ENCODE measurements at places on chromosomes 1 and 21. TPM values are rescaled to one million over a fixed set of nuclear protein-coding genes. Genes with fewer than 3 reads are reported as not detected.
A peak's percentile ranks its signal among the peaks of the same experiment; 100 is the strongest.

Gene ZNF683
- not detected for total RNA-seq

Gene ANGPTL7
- 0.20 TPM for total RNA-seq

Gene LINGO4
- total RNA-seq = not detected

Gene HRNR
- not detected for total RNA-seq

Gene CR1L
- not detected for total RNA-seq

Gene MAPKAPK2
- total RNA-seq = 78.7 TPM

Gene ARHGEF11
- 52.7 TPM for total RNA-seq

Gene NBPF4
- not detected for total RNA-seq

Gene C4BPA
- not detected for total RNA-seq

Gene CFAP107
- total RNA-seq = not detected

DNA sequence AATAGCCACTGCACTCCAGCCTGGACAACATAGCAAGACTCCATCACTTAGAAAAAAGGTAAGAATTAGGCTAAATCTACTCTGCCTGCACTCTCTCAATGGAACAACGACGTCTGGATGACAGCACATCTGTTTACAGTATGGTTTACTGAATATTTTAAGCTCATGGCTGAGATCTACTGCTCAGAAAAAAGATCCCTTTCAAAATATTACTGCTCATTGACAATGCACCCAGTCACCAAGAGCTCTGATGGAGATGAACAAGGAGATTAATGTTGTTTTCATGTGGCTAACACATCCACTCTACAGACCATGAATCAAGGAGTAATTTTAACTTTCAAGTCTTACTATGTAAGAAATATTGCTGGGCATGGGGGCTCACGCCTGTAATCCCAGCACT is 58.0 kb downstream of the SLC27A3 start:
- DNase-seq = no peak
- H3K36me3 ChIP-seq = peaks cover under 1% of the 10 kb centered on the region
- peaks cover 5% of the 10 kb centered on the region for H3K4me1 ChIP-seq
- H3K27ac ChIP-seq = no peak overlapping the region

DNA sequence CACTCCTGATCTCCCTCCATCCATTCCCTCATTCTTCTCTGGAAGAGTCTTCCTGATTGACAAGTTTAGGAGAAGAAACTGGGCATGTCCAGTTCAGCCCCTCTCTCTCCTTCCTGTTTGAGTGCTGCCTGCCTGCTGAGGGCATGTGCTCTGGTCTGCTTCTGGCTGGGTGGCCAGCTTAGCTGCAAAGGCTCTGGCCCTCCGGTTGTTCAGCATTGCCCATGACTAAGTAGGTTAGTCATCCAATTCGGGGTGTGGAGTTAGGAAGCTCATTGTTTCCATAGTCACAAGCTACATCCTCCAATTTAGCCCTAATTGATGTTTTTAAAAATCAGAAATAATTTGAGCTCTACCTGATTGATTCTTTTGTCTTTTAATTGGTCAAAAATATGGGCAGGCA is 25.6 kb upstream of the PLA2G2E start:
- no peak overlapping the region for H3K27ac ChIP-seq
- no peaks in the 10 kb centered on the region for H3K36me3 ChIP-seq
- peaks cover 7% of the 10 kb centered on the region for H3K27me3 ChIP-seq
- DNase-seq = no peak
- H3K4me1 ChIP-seq = peaks cover 3% of the 10 kb centered on the region
- no peak overlapping the region for H3K4me3 ChIP-seq

- peak; percentile 61 for DNase-seq
- peak within 1 kb of the TSS; percentile 100 for H3K27ac ChIP-seq
- H3K36me3 ChIP-seq = no peaks in the 10 kb centered on the region
- H3K4me3 ChIP-seq = peak within 1 kb of the TSS; percentile 99
- peaks cover 59% of the 10 kb centered on the region for H3K4me1 ChIP-seq
Observed at GRCh38 chr1:117367046-117368025, at the start of gene MAN1A2. MAN1A2 (plus strand) TSS chr1:117367449; CDS start chr1:117368184, 735 bp downstream.

DNA sequence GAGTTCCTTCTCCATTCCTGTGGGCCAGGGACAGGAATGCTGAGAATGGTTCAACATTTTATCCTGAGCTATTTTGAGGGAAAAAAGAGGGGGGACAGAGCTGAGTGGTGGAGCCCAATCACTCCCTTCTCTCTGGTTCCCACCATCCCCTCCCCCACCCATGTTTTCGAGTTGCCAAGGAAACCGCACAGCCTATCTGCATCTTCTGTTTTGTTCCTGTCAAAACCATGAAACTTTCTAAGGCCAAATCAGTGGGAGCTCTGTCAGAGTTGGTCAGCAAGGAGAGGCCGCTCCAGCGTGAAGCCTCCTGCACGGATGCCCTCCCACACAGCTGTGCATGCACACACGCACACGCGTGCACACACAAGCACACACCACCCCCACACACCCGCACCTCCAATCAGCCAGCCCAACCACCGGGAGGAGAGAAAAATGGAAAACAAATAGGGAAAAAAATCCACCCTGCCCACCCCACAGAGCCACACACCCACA is 54.5 kb upstream of the ATP2B4 start:
- no peaks in the 10 kb centered on the region for H3K27me3 ChIP-seq
- peak; percentile 25 for DNase-seq
- peak overlapping the region; percentile 66 for H3K4me3 ChIP-seq
- peaks cover 23% of the 10 kb centered on the region for H3K4me1 ChIP-seq
- H3K36me3 ChIP-seq = no peaks in the 10 kb centered on the region
- H3K27ac ChIP-seq = peak overlapping the region; percentile 99

GRCh38 chr1:64979358-64979757 is 13.0 kb upstream of the JAK1 start:
- H3K27ac ChIP-seq = no peak overlapping the region
- no peak for DNase-seq
- no peak overlapping the region for H3K4me3 ChIP-seq
- peaks cover 9% of the 10 kb centered on the region for H3K4me1 ChIP-seq

DNA sequence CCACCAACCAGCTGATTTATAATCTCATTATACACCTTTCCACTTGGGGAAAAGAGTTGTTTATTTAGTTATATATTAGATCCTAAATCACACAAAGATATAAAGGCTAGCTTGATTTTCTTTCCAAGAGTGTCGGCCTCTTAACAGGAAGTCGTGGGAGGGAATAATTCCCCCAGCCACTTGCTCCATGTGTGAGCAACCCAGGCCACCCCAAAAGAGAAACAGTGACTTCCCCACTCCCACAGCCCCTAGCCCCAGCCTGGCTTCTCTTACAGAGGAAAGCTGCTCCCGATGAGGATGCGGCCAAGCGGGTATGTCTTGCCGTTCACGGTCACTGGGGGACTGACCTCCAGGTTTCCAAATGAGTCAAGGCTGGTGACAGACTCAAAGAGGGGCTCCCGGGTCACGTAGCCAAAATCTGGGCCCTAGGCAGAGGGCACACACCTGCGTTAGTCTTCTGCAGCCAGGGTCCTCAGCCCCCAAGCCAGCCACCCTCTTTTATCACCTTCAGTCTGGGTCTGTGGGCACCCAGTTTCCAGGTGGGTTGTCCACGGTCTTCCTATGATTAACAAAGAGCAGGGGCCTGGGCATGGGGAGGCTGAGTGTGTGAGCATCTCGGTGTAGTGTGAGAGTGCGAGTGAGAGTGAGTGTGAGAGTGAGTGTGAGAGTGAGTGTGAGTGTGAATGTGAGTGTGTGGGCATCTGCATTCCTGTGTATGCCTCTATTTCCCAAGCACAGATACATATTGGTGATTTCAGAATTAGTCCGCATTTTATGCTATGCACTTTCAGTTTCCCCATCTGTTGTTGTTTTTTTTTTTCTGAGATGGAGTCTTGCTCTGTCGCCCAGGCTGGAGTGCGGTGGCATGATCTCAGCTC is 25.4 kb upstream of the SDHB start:
- H3K4me1 ChIP-seq = no peaks in the 10 kb centered on the region
- no peaks in the 10 kb centered on the region for H3K36me3 ChIP-seq
- DNase-seq = no peak

GRCh38 chr1:7149080-7149838 is 364.0 kb downstream of the CAMTA1 start:
- H3K27me3 ChIP-seq = peaks cover 5% of the 10 kb centered on the region
- H3K4me1 ChIP-seq = peaks cover 6% of the 10 kb centered on the region
- H3K27ac ChIP-seq = no peak overlapping the region
- DNase-seq = no peak

DNA sequence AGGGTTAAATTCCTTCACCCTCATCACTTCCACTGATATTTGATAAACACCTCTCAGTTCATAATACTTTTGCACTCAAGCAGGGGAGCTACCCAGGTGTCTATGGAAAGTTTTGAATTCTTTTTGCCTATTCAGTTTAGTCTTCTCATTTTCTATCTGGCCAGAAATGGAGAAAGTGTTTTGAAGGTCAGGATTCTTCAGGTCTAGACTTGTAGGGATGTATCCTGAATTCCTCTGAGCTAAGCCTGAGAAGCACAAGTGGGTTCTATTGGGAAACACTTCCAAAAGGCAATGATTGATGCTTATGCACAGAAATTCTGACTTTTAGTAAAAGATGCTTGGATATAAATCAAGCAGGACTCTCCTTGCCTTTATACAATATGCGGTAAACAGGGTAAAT is 217.8 kb upstream of the HOOK1 start:
- H3K27ac ChIP-seq = no peak overlapping the region
- H3K27me3 ChIP-seq = no peaks in the 10 kb centered on the region
- H3K4me3 ChIP-seq = no peak overlapping the region
- DNase-seq = no peak
- peaks cover 21% of the 10 kb centered on the region for H3K4me1 ChIP-seq

DNA sequence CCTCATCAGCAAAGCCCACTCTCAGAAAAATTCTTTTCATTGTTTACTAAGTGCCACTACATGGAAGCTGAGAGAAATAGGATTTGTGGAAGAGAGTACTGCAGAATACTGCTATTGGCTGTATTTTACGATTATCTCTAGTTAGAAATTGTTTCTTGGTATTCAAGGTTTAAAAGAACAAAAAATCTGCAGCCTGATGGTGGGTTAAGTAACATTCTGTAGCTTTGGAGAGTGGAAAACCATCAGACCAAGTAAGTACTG is 27.3 kb downstream of the PTTG1IP start:
- H3K4me3 ChIP-seq = peak overlapping the region; percentile 47
- H3K36me3 ChIP-seq = peaks cover 5% of the 10 kb centered on the region
- DNase-seq = no peak
- H3K4me1 ChIP-seq = peaks cover 13% of the 10 kb centered on the region

- peak overlapping the region; percentile 16 for H3K27ac ChIP-seq
- no peaks in the 10 kb centered on the region for H3K27me3 ChIP-seq
- H3K4me1 ChIP-seq = peaks cover 52% of the 10 kb centered on the region
- DNase-seq = no peak
- peaks cover 10% of the 10 kb centered on the region for H3K36me3 ChIP-seq
Observed at GRCh38 chr1:183806125-183806524, 1.2 kb downstream of the RGL1 start.

GRCh38 chr1:33680281-33680840 is 183.5 kb upstream of the HMGB4 start:
- H3K4me3 ChIP-seq = no peak overlapping the region
- peak overlapping the region; percentile 43 for H3K27ac ChIP-seq
- no peaks in the 10 kb centered on the region for H3K36me3 ChIP-seq

DNA sequence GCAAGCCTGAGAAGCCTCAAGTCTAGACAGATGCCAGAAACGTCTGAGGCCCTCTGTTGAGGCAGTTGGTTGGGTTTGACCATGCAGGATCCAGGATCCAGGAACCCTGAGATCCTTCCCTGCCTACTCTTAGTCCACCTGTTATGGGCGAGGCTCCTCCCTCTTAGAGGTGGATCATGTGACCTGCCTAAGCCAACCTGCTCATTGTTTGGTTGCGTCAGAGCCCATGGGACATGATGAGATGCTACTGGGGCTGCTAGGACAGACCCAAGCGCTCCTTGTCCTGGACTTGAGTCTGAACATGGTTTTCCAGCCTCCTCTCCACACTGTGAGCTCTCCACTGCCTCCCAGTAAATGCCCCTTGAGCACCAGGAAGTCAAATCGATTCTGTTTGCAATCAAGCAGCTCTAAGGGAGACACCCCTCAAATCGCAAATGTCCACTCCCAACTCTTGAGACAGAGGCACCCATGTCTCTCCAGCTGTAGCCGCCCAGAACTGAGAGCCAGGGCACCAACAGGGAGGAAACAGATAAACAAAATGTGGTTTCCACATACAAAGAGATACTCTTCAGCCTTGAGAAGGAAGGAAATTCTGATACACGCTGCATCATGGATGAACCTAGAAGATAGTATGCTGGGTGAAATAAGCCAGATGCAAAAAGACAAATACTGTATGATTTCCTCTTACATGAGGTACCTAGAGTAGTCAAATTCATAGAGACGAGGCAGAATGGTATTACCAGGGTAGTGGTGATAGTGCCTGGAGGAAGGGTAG is 31.7 kb upstream of the WNT4 start:
- H3K36me3 ChIP-seq = no peaks in the 10 kb centered on the region
- H3K27ac ChIP-seq = peak overlapping the region; percentile 72
- no peaks in the 10 kb centered on the region for H3K4me1 ChIP-seq

GRCh38 chr1:91217911-91218310 is 186.7 kb downstream of the HFM1 start:
- H3K4me3 ChIP-seq = no peak overlapping the region
- no peak overlapping the region for H3K27ac ChIP-seq
- DNase-seq = no peak
- peaks cover 7% of the 10 kb centered on the region for H3K36me3 ChIP-seq
- H3K27me3 ChIP-seq = no peaks in the 10 kb centered on the region

GRCh38 chr1:159205225-159205624 is 550 bp downstream of the ACKR1 start:
- H3K27ac ChIP-seq = no peak overlapping the region
- no peak overlapping the region for H3K4me3 ChIP-seq
- no peak for DNase-seq
- peaks cover 9% of the 10 kb centered on the region for H3K4me1 ChIP-seq
- peaks cover 68% of the 10 kb centered on the region for H3K27me3 ChIP-seq

GRCh38 chr1:157111396-157112165 is 12.0 kb upstream of the ETV3L start:
- H3K4me1 ChIP-seq = peaks cover 33% of the 10 kb centered on the region
- H3K36me3 ChIP-seq = no peaks in the 10 kb centered on the region
- H3K27ac ChIP-seq = no peak overlapping the region
- no peak overlapping the region for H3K4me3 ChIP-seq
- DNase-seq = no peak

GRCh38 chr1:220734571-220735326 is 13.4 kb upstream of the MTARC2 start:
- H3K27ac ChIP-seq = peak overlapping the region; percentile 39
- H3K4me1 ChIP-seq = no peaks in the 10 kb centered on the region
- H3K27me3 ChIP-seq = peaks cover 16% of the 10 kb centered on the region
- H3K36me3 ChIP-seq = peaks cover 2% of the 10 kb centered on the region
- no peak overlapping the region for H3K4me3 ChIP-seq
- DNase-seq = no peak

GRCh38 chr1:34131396-34132160 is 33.5 kb downstream of the CSMD2 start:
- no peak overlapping the region for H3K4me3 ChIP-seq
- no peak for DNase-seq
- no peaks in the 10 kb centered on the region for H3K27me3 ChIP-seq
- no peaks in the 10 kb centered on the region for H3K4me1 ChIP-seq
